ENCODE measurements at places on chromosomes 2 and 18.

GRCh38 chr2:15315411-15315810, 245.7 kb downstream of the NBAS start:
- no peak for DNase-seq

GRCh38 chr2:10057231-10058107, 14.1 kb downstream of the KLF11 start:
- no peak for DNase-seq

DNA sequence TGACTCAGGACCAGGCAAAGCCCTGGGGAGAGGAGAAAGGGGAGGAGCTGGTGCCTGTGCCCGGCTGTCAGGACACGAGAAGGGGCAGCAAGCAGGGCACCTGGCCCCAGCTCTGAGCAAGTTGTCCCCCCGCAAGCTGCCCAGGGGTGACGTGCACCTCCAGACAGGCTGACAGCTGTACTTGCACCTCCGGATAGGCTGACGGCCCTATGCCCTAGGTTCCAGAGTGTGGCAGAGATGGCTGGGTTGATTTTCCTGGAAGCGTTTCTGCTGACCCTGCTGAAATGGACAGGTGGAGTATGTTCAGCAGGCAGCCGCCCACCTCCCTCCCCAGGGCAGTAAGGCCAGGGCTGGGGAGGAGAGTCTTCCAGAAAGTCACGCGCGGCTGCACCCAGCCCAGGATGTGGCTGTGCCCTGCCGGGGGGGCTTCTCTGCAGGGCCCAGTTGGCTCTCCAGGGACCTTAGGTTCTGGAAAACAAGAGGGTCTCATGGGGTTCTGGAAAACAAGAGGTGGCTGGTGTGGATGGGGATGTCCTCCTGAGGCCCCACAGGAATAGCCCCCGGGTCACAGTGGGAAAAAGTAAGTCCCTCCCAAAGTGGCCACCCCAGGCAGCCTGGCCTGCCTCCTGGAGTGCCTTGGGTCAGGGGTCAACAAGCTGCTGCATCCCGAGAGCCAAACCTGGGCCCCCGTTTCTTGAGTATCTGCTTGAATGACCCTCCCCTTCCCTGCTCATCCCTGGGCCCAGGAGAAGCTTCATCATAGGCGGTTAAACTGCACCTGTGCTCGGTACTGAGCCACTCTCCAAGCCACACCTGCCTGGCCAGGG, 71.4 kb upstream of the OTOS start:
- DNase-seq = no peak

DNA sequence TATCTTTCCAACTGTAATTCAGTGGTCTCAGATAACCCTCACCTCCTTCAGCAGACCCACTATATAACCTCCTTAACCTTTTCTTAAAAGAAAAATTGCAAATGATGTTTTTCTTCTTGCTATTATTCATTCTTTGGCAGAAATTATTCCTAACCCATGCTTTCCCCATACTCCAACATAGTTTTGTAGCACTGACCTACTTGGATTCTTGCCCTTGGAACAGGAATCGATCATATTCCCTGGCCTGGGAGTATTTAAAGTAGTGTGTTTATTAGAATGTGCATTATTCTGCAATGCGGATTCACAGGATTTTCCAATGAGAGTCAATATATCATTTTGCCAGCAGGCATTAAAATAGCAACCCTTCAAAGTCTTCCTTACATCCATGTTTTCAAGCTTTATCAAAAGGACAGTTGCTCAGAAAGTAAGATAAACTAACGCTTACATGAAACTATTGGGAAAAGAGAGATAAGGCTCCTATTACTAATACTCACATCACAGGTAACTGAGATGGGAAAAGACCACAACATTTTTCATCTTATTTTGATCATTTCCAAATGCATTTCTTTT, 37.4 kb downstream of the CHN1 start:
- DNase-seq = no peak

DNA sequence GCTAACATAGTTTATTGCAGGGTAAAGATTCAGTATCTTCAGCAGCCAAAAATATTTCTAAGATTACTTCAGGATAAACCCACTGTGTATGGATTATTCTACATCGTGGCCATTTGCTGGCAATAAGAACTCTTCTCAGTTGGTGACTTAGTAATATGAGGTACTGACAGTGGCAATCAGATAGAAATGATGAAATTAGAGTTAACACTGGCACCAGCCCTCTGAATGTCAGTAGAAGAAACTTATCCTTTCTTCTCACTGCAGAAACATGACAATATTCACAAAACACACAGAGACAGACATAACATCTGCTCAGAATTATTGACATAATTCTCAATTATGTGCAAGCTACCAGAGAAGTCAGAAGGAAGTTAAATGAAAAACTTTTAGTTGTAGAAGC, 246.3 kb upstream of the COL3A1 start:
- no peak for DNase-seq

GRCh38 chr2:19156646-19157045, 201.8 kb downstream of the OSR1 start:
- DNase-seq = no peak

GRCh38 chr2:96198921-96199320, 9.7 kb downstream of the STARD7 start:
- DNase-seq = no peak

- DNase-seq = no peak
Measured at GRCh38 chr2:102455061-102455670, 17.9 kb upstream of the SLC9A4 start.

DNA sequence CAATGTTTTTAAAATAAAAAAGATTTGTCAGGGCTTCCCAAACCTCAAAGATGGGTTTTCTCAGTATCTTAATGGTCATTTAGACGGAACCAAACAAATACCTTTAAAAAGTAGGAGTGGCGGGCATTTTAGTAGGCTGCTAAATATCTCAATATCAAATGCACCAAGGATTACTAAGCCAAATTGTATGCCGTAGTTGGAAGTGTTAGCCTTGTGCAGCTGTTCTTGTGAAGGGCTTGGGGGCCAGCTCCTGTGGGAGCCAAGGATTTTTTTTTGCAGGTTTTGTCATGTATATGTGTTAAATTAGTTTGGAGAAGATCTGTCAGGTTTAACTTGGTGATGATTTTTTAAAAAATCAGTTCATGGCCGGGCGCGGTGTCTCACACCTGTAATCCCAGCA, 52.1 kb downstream of the ACTR2 start:
- no peak for DNase-seq

DNA sequence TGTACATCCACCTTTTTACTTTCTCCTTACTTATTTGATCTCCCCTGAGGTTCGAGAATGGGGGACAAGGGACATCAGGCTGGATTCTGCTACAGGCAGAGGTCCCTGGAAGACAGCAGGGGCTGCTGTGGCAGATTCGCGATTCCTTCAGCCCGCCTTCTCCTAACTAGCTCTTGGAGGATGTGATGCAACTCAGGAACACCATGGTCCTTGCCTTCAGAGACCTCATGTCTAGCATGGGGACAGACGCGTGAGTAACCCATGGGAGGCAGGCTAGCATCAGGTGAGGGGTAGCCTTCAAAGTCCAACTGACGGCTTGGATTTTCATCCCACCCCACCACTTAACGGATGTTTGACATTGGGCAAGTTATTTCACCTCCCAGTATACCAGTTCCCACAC, 869 bp upstream of the TCF23 start:
- DNase-seq = no peak

- no peak for DNase-seq
Measured at GRCh38 chr2:128775914-128776285, 457.2 kb upstream of the HS6ST1 start.

- no peak for DNase-seq
Measured at GRCh38 chr2:8457092-8457481, 224.8 kb upstream of the ID2 start.

DNA sequence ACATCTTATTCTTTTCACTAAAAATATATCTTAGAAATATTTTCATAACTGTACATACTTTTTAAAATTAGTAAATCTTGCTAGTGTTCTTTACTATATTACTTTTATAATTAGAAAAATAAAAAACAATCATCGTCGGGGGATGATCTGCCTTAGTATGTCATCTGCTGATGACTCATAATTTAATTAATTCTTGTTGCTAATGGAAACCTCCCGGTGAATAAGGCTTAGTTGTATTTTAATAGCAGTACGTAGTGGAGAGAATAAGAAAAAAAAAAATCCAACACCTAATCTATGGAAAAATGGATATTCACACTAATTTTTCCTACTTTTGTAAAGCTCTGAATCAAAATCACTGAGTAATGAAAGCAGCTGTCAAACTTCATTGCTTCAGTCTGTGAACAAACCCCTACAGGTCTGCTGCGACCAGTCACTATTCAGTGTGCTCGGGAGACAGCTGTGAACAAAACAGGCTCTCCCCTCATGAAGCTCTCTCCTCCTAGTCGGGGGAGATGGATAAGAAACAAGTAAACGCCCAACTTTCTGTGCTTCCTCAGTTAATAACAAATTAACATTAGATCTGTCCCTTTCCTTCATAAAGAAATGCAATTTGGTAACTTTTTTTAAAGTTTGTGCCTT, 97.4 kb upstream of the UPP2 start:
- DNase-seq = no peak

DNA sequence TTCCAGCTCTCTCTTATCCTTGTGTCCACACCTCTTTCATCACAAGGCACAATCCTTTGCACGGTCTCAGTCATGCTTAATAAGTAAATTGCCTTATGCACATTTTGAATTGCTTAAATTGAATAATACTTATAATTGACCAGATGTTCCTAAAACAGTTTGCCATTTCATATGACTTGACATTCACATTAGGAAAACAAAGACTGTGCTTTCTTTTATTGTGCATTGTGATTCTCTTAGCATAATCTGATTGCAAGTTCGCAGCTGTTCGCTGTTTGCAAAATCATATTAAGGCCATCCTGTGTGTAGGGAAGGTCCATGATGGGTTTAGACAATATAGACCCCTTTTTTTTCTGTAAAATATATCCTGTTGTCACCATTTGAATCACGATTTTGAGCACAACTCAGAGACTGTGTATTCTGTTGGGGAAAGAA, 75.6 kb downstream of the RNF144A start:
- no peak for DNase-seq

GRCh38 chr2:38907743-38908562, 18.3 kb downstream of the ARHGEF33 start:
- DNase-seq = no peak

DNA sequence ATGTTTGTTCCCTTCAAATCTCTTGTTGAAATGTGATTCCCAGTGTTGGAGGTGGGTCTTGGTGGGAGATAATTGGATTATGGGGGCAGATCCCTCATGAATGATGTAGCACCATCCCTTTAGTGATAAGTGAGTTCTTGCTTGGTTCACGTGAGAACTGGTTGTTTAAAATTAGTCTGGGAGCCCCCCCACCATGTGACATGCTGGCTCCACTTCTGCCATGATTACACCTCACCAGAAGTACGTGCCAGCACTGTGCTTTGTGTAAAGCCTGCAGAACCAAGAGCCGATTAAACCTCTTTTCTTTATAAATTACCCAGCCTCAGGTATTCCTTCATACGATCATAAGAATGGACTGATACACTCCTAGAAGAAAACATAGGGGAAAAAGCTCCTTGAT, 10.1 kb downstream of the ABI2 start:
- no peak for DNase-seq

DNA sequence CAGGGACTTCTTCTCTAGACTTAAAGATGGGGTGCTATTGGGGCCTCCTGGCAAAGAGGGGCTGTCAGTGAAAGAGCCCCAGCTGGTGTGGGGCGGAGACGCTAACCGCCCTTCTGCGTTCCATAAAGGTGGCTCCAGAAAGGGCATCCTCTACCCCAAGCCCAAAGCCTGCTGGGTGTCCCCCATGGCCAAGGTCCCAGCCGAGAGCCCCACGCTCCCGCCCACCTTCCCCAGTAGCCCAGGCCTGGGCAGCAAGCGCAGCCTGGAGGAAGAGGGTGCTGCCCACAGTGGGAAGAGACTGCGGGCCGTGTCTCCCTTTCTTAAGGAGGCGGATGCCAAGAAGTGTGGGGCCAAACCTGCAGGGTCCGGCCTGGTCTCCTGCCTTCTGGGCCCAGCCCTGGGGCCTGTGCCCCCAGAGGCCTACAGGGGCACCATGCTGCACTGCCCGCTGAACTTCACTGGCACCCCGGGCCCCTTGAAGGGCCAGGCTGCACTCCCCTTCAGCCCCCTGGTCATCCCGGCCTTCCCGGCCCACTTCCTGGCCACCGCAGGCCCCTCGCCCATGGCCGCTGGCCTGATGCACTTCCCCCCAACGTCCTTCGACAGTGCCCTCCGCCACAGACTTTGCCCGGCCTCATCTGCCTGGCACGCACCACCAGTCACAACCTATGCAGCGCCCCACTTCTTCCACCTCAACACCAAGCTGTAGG, 15.2 kb downstream of the ARID5A start:
- no peak for DNase-seq

GRCh38 chr2:21276163-21276562, 152.4 kb downstream of the TDRD15 start:
- no peak for DNase-seq

DNA sequence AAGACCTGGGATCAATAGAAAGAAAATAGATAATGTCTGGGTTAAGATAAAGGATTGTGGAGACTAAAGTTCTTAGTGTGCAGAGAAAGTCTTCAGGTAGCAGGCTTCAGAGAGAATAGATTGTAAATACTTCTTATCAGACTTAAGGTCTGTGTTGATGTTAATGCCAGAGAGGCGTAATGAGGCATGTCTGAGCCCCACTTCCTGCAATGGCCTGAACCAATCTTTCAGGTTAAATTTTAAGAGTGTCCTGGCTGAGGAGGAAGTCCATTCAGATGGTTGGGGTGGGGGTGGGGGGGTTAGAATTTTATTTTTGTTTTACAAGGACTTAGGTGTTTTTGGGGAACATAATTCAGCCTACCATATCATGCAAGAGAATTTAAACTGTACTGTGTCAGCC, 129.5 kb downstream of the EVA1A start:
- DNase-seq = no peak

- no peak for DNase-seq
Measured at GRCh38 chr18:9328776-9329175, 5.8 kb upstream of the TWSG1 start.

GRCh38 chr2:161982548-161983330, 91.3 kb downstream of the DPP4 start:
- DNase-seq = no peak

DNA sequence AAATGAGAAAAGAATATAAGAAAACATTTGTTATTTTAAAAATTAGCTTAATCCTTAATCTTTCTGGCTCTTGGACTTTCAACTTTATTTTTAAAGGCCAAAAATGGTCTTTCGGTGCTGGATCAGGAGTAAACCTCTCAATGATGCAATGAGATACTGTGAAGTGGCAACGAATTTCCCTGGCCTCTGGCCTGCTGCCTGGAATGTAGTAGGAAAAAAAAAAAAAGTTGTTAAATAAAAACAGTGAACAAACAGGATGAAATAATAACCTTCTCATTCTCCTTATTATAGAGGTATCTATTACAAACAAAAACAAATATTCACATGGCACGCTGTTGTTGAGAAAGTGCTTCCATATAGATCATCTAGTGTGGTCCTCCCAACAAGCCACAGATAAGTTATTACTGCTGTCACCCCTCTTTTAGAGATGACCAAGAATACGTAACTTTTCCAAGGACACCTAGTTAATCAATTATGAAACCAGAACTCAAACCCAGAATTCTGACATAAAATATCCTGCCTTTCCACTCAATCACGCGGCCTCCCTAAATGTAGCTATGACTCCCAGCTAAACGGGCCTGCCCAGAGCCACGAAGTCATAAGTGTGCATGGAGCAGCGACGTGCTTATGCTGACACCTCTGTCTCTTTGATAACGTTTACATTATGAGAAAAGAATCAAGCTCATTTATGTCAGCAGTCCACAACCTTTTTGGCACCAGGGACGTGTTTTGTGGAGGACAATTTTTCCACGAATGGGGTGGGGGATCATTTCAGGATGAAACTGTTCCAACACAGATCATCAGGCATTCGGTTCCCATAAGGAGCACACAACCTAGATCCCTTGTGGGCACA, 170.9 kb downstream of the BCL2 start:
- no peak for DNase-seq

All from activated CD4-positive, alpha-beta T cell treated with anti-CD3 and anti-CD28 coated beads, Interleukin-2, amount 50 U/mL, for 24 hours (primary cell).